Activated T-helper 1 cell treated with anti-CD3 and anti-CD28 coated beads, Interleukin-2, amount 50 U/mL, for 16 hours (primary cell): ENCODE measurements at places on chromosomes 7 and 10.

- no peak for DNase-seq
Observed at GRCh38 chr7:40133561-40134427, 628 bp downstream of the MPLKIP start.

GRCh38 chr7:102279537-102280400 lies 6.9 kb upstream of the SH2B2 start:
- DNase-seq, result no peak

DNA sequence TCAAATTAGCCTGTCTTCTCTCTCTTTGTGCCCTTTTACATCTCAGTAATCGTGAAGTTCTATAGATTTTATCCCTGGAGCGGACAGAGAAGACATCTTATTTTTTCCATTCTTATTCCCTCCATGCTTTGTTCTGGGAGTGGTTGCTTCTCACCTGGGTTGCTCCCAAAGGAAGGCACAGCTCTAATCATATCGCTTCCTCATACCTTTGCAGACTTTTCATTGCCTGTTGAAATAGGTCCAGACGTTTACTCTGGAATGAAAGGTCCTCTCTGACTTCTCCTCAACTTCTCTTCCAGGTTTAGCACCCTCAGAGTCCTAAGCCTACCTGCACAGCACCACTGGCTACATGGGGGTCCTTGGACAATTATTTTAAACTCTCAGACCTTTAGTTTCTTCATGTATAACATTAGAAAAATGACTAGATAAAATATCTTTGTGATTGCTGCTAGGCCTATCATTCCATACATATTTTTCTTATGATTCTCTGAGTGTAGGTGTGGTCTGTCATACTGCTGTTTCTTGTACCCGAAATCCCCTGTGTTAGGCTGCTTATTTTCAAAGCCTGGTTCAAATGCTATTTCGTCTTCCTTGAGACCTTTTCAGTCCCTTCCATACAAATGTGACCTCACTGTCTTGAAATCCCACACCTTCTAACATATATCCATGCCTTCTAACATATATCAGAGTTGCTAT lies 418.1 kb downstream of the GFRA1 start:
- no peak for DNase-seq

- DNase-seq, result peak; percentile 7
Observed at GRCh38 chr7:116236020-116236630, 25.8 kb downstream of the TES start.

DNA sequence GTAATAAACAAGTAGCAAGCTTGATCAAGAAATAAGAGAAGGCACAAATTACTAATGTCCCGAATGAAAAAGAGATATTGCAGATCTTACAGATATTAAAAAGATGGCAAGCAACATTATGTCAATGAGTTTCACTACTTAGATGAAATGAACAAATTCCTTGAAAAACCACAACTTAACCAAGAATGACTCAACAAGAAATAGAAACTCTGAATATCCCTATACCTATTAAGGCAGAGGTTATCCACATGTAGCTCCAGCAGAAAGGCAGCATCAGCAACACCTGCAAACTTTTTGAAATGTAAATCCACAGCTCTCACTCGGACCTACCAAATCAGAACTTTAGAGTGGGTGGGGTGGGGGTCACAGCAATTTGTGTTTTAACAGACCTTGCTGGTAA lies 33.6 kb downstream of the PDE1C start:
- no peak for DNase-seq

DNA sequence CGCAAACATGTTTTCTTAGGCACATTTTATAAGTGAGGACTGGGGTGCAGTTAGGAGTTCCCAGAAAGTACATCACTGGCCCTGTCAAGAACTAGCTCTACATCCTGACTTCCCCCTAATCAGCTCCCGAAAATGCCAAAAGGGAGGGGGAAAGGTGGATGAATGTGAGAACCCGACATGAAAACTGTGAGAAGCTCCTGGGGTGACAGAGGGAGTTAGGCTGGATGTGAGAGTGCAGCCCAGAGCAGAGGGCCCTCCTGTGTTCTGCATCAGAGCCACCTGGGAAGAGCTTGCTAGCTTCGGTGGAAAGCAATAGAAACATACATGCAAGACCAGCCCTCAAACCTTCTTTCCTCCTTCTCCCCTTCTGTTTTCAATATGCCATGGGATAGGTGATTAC lies 30.5 kb upstream of the SEM1 start:
- no peak for DNase-seq

GRCh38 chr7:35576031-35576573 lies 118.8 kb downstream of the HERPUD2 start:
- DNase-seq, result no peak

DNA sequence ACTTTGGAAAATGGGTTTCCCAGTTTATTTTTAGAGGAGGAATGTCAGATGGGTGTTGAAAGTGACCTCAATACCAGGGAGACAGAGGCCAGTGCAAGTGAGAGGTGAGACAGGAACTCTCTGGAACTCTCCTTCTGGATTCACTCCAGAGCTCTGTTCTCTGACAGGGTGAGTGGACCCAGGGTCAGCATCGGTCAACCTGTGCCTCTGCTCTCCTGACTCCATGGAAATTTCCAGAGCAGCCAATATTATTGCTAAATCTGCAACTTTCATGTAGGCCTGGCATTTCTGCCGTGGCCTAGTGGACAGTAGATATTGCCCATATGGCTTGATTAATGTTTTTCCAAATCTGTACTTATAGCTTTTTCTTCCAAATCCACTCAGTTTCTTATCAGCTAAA lies 20.2 kb downstream of the AKR1C4 start:
- no peak for DNase-seq
